ENCODE measurements at places on chromosomes 3 and 15.

- DNase-seq, result no peak
Observed at GRCh38 chr3:26118165-26118564, 328.3 kb downstream of the OXSM start.

- DNase-seq, result no peak
Observed at GRCh38 chr3:140394488-140395133, 283.3 kb upstream of the TRIM42 start.

GRCh38 chr3:191963182-191963581, 502.2 kb downstream of the PYDC2 start:
- no peak for DNase-seq

DNA sequence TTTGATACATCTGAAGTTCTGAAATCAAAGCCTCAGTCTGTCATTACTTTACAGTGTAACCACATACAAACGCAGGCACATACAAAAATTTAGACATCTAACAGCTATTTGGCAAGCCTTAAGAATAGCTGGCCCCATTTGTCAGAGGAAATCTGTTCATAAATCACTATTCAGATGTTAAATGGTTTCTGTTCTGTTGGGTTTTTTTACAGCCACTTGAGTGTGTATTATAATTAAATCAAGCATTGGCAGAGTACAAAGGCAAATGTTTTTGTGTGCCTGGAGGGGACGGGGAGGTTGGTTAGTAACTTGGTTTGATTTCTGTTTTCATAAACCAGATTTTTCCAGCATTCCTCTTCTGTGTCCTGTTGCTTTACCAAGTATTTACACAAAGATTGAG, 24.1 kb downstream of the PIGB start:
- no peak for DNase-seq

GRCh38 chr15:58498821-58499580, 67.2 kb downstream of the LIPC start:
- no peak for DNase-seq

DNA sequence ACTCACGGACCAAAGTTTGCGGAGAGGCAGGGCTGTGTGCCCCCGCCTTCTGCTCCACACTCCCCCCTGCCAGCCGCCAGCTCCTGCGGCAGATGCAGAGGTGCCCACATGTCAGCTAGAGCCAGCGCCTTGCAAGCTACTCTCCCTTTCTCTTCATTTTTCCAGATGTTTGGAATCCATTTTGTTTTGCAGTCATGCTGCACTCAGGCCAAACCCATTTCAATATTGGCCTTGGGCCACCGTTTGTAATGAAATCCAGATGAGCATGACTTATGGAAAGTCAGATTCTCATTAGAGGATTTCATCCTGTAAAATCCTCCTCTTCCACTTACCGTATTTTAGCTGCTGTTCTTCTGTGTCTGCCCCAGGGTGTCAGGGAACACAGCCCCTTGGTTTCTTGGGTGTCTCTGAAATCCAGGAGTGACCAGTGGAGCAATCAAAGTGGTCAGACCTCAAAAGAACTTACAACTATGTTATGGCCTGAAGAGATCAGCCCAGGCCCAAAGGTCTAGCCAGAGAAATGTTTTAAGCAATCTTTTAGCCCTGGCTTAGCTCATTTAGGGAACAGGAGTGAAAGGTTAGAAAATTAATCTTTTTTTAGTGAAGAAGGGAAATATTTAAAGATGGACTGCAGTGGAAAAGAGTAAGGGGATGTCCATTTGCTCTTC, 65.8 kb downstream of the AAGAB start:
- no peak for DNase-seq

DNA sequence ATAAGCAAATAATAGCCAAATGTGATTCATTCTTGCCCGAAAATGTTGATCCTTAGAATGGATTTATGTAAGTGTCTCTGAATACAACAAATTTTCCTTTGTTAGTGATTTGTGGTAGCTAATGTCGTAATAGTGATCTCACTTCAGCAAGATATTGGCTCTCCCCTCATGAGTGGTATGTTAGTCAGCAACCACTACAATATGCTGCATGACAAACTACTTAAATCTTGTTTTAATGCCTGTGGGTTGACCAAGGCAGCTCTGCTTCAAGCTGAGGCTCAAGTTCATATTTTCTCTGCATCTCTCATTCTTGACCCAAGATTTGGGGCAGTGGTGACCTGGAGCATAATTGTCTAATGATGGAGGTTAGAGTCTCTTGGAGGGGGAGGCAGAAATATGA, 49.8 kb upstream of the GALNT15 start:
- DNase-seq, result no peak

- no peak for DNase-seq
Observed at GRCh38 chr15:23422946-23423708, 23.9 kb downstream of the GOLGA6L2 start.

DNA sequence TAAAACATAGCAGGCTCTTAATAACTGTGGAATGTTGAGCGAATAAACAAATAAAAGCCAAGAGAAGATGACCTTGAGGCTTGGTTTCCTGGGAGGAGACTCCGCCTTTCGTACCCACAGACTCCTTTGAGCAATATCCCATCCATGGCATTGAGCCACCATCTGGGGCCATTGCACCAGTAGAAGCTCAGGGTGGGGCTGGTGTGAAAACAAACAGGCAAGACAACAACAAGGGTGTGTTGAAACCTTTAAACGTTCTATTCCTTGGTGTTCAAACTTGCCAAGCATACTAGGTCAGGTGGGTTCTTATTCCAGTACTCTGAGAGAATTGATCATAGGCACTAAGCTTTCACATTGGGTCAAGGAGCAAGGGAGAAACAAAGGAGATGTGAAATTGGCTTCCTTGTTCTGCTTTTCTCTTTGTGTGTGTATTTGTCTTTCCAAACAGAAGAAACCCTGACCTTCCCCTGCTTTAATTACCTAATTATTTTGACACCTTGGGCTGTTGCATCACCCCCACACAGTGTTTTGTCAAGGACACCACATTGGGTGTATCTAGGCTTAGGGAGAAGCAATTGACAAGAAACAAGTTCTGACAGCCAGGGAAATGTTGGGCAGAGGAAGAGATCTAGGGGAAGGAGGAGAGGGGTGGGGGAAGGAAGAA, 105.1 kb upstream of the BCL6 start:
- no peak for DNase-seq

GRCh38 chr3:150184426-150185071, 213.9 kb upstream of the PFN2 start:
- no peak for DNase-seq

DNA sequence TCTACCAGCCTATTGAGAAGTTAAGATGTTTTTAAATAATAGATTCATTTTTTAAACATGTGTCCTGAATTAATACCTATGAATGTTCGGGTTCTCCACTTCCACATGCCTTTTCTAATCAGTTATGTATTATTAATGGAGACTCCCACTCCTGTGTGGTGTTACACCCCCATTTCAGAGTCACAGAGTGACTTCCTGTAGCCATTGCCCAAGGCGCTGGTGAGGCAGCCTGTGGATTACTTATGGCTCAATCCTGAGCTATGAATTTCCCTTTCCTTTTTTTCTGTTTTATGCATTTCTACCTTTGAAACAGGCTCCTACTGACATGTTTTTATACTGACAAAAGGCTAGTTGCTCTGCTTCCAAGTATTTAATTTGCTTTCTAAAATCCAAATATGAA, 162.3 kb downstream of the GABRG3 start:
- no peak for DNase-seq
